Fibroblast of skin of right quadriceps (primary cell): ENCODE measurements at places on chromosomes 6 and 20.

DNA sequence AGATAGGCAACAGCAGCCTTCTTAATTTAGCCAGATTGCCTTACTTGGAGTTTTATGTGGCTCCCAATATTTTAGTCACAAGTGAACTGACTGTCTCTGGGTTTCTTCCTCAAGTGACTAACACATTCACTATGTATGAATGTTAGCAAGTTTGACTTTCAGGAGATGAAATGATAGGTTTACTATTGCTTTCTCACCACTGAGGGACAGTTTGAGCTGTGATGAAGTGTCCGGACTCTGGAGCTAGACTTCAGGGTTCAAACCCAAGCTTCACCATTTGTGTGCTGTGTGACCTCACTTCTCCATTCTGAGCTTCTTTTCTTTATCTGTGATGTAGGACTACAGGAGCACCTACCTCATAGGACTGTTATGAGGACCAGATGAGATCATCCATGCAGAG lies 8.2 kb downstream of the DHX35 start:
- peak; percentile 90 for DNase-seq

DNA sequence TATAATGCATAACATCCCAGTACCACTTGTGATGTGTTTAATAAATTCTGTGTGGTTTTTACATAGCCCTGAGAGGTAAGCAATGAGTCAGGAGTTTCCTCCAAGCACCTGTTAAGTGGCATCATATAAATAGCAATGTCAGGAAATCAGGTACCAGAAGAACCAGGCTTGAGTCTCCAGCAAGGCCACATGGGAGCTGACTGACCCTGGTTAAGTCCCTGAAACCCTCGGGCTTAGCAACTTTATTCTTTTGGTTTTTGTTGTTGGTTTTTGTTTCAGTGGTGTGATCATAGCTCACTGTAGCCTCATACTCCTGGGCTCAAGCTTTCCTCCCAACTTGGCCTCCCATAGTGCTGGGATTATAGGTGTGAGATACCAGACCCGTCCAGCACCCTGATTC lies 70.0 kb downstream of the PTPRT start:
- no peak for DNase-seq

- peak; percentile 38 for DNase-seq
Observed at GRCh38 chr6:108676555-108676954, 115.8 kb downstream of the FOXO3 start.

- no peak for DNase-seq
Observed at GRCh38 chr6:57089265-57089664, 723 bp upstream of the ZNF451 start.

DNA sequence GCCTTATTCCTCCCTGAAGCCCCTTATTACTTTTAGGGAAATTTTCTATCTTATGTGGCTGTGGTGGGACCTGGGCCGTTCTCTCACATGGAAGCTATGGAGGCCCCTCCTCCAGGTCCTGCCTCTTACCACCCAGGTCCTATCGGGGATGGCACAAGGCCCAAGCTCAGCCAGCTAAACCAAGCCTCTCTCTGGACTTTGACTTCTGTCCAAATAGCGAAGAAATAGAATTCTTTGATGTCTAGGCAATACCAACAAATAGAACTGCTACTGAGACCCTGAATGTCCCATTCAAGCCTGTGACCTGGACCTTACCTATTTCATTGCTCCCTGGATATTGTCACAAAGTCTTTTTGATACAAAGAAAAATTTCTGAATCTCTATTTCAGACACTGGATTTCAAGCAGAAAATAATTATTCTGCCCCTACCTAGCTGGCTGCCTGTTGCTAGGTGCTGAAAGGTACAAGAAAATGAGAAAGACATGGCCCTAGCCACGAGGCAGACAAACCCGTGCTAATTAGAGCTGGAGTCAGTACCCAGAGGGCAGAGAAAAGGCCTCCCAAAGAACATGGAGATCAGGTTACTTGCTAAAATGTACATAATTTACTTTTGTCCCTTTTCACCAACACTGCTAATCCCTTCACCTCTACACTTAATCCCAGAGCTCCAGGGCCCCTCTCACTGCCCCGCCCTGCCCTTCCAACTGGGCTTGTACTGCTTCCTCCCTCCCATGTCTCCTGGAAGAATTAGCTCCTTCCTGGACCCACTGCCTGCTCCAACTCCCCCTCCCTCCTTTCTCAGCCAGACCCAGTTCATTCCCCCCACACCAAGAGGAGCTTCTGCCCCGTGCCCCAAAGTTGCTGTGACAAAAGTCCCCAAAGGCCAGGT lies 15.5 kb upstream of the NNAT start:
- no peak for DNase-seq

GRCh38 chr6:20197251-20197650 lies 15.0 kb downstream of the MBOAT1 start:
- DNase-seq: no peak

DNA sequence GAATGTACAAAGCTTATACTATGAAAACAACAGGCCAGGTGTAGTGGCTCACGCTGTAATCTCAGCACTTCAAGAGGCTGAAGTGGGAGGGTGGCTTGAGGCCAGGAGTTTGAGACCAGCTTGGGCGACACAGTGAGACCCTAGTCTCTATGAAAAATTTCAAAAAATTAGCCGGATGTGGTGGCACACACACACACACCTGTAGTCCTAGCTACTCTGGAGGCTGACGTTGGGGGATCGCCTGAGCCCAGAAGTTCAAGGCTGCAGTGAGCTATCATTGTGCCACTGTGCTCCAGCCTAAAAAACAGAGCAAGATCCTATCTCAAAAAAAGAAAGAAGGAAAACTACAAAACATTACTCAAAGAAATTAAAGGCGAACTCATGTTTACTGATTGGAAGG lies 7.3 kb upstream of the ASF1A start:
- DNase-seq: no peak

- DNase-seq: no peak
Observed at GRCh38 chr20:62294516-62294915, 8.3 kb upstream of the ADRM1 start.

DNA sequence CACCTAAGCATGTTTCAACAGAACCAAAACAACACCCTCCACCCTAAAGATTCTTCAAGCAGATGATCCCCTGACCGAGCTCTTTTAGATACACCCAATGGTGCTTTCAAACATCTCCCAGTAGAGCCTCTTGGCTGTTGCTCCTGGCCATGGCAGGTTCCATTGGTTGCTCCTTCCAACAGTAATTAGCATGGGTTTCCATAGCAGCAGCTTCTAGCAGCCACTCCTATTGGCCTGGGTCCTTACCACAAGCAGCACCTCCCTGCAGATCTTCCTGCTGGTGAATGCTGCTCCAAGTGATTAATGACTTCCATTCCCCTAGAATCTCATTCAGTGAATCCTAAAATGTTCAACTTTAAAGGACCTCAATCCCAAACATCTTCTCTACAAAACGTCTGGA lies 13.9 kb downstream of the CCN2 start:
- DNase-seq: peak; percentile 47

- no peak for DNase-seq
Observed at GRCh38 chr20:1720845-1721475, 63.4 kb upstream of the SIRPG start.

GRCh38 chr20:43744966-43745730 lies 18.3 kb upstream of the GTSF1L start:
- no peak for DNase-seq

GRCh38 chr20:3863317-3863716 lies 16.7 kb downstream of the MAVS start:
- no peak for DNase-seq

DNA sequence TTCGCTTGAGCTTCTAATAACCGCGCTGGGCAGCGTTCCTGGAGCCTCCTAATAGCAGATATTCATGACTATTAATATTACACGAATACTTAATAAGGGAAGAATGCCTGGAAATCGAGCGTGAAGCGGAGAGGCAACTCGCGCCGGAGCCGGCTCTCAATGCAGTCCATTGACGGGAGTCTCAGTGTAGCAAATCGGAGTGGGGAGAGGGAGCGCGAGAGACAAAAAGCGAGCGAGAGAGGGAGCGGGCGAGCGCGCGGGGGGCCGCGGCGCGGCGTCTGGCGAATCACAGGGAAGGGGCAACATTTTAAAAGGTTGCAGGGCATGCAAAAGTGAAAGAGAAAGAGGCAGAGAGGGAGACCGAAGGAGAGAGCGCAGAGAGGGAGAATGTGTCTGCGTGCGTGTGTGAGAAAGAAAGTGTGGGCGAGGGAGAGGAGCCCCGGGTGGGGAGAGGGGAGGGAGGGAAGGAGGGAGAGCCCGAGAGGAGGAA lies 2.9 kb downstream of the TFAP2A start:
- peak; percentile 47 for DNase-seq

DNA sequence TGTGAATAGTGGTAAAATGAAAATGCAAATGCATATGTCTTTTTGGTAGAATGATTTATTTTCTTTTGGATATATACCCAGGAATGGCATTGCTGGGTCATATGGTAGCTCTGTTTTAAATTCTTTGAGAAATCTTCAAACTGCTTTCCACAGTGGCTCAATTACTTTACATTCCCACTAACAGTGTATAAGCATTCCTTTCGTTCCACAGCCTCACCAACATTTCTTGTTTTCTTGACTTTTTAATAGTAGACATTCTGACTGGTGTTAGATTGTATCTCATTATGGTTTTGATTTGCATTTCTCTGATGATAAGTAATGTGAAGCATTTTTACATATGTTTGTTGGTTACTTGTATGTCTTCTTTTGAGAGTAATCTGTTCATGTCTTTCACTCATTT lies 144.0 kb downstream of the SIM1 start:
- DNase-seq: peak; percentile 52

- DNase-seq: no peak
Observed at GRCh38 chr6:167130712-167131684, 8.1 kb downstream of the CCR6 start.

DNA sequence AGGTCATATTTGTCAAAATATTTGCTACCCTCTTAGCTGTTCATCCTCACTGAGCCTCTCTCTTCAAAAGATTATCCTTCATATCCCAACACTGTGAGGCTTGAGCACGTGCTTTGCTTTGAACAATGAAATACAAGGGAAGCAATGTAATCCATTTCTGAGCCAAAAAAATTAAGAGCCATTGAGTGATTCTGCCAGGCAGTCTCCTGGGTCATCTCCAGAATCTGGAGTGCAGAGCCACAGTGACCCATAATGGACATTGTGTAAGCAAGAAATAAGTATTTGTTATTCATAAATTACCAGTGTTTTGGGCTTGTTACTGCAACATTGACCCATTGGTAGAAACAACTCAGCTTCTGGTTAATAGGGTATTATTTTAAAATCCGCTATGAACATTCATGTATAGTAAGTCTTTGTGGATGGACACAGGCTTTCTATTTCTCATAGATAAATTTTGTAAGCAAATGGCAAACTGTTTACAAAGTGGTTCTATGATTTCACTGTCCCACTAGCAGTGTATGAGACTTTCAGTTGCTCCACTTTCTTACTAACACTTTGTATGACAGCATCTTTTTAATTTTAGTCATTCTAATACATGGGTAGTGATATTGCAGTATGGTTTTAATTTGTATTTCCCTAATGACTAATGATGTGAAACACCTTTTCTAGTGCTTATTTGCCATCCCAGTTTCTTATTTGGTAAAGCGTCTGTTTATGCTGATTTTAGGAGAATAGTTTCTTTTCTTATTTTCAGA lies 358.2 kb downstream of the PLCB1 start:
- DNase-seq: no peak

- DNase-seq: no peak
Observed at GRCh38 chr20:37494796-37495195, 26.3 kb upstream of the NNAT start.

DNA sequence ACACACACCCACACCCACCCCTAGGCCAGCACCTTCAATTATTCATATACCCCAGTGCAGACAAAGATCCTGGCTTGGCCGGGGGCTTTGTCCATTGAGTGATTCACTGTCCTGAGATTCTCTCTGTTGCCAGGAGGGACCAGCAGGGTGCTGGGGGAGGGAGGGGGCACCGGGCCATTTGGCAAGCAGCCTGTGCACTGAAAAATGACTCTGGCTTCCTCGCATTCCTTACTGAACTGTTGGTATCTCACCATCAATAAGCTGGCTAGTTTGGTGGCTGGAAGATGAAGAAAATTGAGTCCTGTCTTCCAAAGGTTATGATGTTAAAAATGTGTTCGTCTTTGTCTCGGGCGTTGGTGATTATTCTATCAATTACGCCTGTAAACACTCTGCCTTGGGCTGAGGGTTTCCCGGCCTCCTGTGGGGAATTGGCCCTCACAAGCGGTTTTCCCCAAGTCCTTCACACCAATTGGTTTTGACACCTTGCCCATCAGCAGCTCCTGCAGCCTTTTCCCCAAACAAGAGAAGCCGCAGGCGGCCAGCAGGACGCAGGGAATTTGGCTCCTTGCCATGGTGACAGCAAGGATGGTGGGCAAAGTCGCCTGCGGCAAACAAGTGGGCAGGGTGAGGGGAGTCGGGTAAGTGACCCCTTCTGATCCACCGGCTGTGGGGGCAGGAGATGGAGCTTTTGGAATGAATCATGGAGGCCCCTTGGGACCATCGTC lies 4.9 kb downstream of the VSTM2L start:
- DNase-seq: peak; percentile 87

GRCh38 chr6:5119090-5119951 lies 34.2 kb downstream of the PPP1R3G start:
- no peak for DNase-seq

DNA sequence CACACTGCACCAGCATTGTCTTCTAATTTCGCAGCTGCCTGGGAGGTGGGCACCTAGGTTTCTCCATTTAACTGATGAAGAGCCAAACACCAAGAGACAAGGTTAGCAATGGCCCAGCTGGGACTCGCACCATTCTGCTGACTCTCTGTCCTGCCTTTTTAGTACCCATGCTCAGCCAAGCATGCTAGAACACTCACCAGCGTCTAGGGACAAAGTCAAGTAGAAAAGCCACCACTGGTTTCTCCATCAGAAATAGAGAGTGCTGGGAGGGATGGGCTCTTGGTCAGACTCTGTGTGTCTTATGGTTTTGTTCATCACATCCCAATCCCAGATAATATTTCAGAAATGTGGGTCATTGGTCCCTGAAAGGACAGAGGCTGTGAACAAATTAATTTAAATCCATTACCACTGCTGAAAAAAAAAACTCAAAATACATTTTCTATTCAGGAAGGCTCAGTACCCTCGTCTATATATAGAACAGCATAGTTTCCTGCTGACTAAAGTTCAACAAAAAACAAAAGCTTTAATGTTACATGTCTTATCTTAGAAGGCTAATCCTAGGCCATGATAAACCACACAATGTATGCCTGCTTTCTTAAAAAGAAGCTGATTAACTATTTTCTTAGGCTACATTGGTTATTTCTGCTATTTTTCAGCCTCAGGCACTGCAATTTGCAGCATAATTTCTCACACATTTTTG lies 111.0 kb downstream of the TBC1D7 start:
- peak; percentile 47 for DNase-seq

GRCh38 chr20:22977047-22977785 lies 57.9 kb upstream of the SSTR4 start:
- DNase-seq: no peak

- DNase-seq: peak; percentile 72
Observed at GRCh38 chr6:154403788-154404187, 47.2 kb upstream of the IPCEF1 start.
